Ovary (tissue), 10 donors: ENCODE measurements at places on chromosomes 3 and 15.

- DNase-seq = no peak
These were observed 251.9 kb downstream of the CDIN1 start for GRCh38 chr15:36831125-36831903.

DNA sequence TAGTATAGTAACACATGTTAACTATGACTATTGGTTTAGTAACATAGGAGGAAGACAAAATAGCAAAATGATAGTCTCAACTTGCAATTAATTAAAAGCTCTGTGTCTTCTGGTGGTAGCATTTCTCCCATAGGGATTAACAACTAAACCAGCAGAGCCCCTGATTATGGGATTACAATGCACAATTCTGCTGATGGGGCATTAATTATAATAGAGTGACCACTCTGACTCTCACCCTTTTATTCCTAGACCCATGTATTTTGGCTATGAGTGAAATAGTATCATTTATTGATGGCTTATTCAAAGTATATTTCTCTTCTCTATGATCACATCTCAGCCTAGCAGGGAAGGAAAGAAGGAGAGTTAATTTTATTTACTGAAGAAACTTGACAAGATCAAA is 17.5 kb upstream of the GOLGA8B start:
- no peak for DNase-seq

- DNase-seq = no peak
These were observed at the start of gene RLBP1 for GRCh38 chr15:89221543-89221942. Gene RLBP1, minus strand, starts transcription at chr15:89221579. Its CDS starts 2,604 bp downstream, at chr15:89218975.

- DNase-seq = no peak
These were observed 28.2 kb upstream of the SCAANT1 start for GRCh38 chr3:63940389-63940757.

GRCh38 chr15:100211855-100212850 is 129.6 kb downstream of the ADAMTS17 start:
- DNase-seq = no peak
